Natural killer cell treated with Interleukin-12 subunit alpha and Interleukin-12 subunit beta and Interleukin-15 and Interleukin-18, amount 100 ng/mL, for 72 hours (primary cell): ENCODE measurements at places on chromosomes 6 and 20.

DNA sequence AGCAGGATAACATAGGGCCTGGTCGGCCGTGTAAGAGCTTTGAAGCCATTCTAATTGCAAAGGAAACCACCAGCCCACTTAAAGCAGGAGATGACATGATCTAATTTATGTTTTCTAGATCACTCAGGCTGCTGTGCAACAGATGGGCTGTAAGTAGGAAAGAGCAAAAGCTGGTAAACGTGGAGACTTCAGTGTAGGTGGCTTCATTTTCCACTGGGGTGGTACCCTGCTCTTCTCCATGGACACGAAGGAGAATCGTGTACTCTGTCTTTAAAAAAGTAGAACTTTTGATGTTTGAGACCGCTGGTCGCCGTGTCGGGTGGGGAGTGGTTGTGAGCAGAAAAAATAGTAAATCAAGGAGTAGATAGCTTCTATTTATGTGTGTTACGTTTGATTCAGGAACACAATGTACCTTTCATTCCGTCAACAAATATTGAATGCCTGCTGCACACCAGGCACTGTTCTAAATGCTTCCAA is 6.4 kb downstream of the CASS4 start:
- DNase-seq = no peak

- DNase-seq = no peak
These were observed 230.9 kb upstream of the CITED2 start for GRCh38 chr6:139605350-139605749.

DNA sequence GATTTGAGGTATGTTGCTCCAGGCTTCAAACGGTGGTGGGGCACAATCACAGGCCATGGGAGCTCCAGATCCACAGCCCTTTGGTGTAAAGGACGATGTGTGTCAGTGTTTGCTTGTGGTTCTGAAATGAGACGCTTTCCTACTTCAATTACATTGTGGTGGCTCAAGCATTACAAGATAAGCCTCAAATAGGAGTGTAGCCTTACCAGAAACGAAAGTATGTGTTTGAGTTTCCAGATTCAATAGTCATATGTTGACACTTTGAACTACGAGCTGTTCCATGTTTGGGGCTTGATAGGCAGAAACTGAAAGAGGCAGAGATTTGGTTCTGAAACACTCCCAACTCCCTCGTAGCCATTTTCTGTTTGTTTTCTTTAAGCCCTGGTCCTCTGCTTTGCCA is 187.1 kb downstream of the MYLK4 start:
- DNase-seq = no peak

DNA sequence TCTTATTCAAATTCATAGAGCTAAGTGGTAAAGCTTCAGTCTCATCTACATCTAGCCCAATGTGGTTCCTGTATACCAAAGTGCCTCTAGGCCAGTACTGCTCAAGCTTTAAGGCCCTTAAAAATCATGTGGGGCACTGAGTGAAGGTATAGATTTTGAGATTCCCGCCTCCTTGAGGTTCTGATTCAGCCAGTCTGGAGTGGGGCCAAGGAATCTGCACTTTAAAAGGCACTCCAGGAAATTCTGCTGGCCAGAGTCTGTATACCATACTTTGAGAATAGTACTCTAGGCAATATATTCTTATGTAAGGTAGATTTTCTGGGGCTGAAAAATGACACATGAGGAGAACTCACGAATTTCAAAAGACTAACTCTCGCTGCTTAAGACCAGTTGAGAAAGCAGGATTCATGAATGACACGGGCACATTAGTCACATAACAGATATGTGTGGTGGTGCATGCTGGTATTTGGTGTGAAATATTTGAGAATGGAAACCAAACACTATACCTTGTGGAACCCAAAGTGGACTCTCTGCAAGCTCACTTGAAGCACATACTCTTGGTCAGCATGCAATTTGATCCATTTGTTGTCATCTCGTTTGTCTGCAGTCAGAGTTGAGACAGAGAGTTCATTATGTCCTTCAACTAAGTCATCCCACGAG is 47.6 kb upstream of the SIM1 start:
- DNase-seq = no peak

DNA sequence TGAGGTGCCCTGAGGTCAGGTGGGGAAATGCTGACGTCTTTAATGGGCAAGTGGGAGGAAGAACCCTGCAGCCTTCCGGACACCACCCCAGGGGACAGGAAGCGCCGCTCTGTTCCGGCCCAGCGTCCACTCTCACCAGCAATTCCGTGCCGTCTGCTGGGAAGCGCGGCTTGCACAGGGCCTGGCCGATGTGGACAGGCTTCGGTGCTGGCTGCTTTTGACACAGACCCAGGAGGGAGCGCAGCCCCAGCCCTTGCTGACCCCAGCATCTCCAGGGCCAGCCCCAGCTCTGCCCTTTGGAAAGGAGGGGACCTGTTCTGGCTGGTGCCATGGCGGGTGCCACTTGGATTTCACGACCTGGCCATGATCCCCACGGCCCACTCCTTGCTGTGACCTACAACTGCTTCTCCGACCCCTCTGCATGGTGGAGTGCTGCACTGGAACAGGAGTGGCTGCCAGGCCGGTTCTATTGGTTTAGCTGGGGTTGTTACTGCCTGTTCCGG is 123.2 kb downstream of the DLL1 start:
- DNase-seq = peak; percentile 59

DNA sequence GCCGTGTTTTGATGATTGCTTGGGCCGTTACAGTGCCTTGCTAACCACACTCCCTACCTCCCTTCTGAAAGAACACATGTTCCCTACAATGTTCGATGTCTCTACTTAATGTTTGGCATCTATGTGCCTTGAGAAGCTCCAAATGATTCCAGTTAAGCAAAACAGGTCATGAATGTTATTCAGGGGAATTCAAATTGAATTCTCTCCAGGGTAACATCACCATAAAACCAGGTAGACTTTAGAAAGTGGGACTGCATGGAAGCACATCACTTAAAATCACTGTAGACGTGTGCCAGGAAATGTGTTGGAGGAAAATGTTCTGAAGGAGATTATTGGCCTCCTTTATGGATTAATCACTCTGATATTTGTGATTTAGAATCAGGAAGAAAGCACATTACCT is 128.1 kb downstream of the ADAT2 start:
- no peak for DNase-seq

DNA sequence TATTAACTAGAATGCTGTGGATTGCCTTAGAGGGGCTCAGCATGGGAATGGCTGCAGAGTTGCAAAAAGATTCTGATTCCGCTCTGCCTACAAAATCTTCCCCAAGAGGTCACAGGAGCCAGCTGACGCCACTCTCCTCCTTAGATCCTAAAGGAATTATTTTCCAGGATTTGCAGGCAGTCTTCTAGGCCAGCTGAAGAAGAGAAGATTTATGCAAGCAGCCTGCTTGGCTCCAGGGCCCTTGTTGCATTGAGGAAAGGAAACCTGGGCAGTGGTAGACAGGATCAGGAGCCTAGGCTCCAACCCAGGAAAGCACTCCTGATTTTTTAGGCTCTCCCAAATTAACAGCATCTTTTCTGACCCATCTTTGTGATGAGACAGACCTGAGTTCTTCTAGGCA is 245.8 kb downstream of the PKHD1 start:
- no peak for DNase-seq

- no peak for DNase-seq
These were observed 69.2 kb downstream of the TRAM2 start for GRCh38 chr6:52507557-52508260.

GRCh38 chr6:106002005-106002404 is 84.1 kb upstream of the PRDM1 start:
- no peak for DNase-seq

DNA sequence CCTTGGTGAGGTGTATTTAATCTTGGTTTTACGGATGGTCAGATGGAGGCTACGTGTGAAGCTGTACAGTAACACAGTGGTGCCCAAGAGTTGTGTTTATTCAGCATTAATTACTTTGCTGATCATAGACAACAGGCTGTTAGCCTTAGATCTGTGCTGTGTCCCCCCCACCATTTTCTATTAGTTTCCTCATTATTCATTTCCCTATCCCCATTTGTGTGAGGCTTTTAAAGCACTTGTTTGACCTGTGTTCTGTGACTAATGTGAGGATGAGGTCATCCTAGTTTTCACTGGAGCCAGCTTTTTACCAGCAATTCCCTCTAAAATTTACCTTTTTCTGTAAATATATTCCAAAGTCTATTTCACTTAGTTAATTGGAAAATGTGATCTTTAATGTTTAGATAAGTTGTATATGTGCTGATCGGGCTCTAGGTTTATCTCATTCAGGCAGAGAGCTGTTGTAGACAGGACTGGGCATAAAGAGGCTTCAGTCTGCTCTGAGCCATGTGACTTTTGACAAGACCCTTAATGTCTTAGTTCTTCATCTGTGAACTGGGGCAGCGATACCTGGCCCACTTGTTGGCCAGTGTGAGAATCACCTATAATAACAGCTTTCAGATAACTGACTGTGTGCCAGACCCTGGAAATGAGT is 8.4 kb downstream of the MAPRE1 start:
- no peak for DNase-seq
